ENCODE measurements at places on chromosomes 12 and 14.

DNA sequence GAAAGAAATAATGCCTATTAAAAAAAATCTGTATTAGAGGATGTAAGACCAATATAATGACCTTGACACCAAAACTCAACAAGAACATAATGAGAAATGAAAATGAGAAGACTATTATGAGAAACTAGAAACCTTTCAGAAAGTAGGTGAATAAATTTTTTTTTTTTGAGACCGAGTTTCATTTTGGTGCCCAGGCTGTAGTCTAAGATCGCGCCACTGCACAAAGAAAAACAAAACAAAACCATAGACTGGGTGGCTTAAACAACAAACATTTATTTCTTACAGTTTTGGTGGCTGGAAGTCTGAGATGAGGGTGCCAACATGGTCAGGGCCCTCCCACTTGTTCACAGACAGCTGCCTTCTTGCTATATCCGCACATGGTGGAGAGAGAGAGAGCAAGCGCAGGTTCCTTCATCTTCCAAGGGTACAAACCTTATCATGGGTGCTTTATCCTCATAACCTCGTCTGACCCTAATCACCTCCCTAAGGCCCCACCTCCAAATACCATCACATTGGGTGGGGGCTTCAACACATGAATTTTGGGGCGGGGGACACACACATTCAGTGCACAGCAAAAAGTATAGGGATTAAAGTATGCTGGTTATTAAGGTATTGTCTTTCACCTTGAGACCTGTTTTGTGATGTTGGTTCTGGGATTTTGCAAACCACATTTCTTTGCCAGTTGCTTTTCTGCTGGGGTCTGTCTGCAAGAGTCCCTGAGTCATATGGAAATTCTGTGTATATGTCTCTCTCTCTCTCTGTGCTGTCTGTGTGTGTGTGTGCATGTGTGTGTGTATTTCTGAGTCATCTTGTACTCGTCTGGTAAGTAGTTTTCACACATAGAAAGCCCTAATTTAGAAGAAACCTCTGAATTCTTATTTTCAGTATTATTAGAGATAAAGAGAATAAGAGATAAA, 26.2 kb downstream of the ZCRB1 start:
- DNase-seq = peak; percentile 33

- no peak for DNase-seq
These were observed 82.8 kb downstream of the SLC38A1 start for GRCh38 chr12:46186088-46186487.

DNA sequence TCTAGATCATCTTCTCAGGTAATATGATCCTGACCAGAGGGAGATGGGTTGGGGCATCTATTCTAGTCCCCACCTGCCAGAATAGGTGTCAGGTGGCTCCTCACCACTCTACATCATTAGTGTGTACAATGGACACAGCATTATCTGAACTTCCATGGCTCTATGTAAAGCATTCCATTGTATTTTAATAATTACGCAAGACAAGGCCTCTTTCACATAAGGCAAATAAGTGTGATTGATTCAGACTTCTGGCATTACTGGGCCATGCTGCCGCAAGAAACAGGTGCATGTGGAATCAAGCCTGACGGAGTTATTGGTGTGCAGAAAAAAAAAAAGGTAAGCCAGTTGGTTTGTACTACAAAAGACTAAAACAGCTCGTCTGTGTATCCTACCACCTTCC, 3.1 kb upstream of the DDHD1 start:
- DNase-seq = no peak

- no peak for DNase-seq
These were observed 5.5 kb downstream of the CEBPE start for GRCh38 chr14:23113431-23114119.

DNA sequence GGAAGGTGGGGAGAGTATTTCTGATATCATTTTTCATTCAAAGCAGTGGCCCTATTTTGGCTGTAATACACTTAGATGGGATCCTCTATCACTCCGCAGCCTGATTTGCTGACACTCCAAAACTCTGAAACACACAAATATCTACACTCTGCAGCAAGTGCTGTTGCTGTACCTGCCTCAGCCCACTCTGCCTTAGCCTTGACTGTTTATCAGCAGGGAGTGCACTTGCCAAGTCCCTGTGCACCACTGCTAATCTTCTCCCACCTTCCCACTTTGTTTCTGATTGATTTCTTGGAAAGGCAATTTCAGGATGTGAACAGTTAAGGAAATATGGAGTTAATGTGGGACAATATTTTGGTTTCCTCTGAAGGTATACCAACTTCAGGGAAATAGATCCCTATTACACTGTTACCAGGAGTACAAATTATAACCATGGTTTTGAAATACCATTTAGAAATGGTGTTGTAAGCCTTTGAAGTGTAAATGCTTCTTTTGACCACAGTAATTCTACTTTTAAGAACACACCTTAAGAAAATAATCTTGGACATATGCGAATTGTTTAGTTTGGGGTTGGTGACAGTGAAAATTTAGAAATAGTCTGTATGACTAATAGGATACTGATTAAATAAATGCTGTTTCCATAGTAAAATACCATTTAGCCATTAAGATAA, 59.3 kb downstream of the MBIP start:
- no peak for DNase-seq

- no peak for DNase-seq
These were observed 313.5 kb upstream of the KITLG start for GRCh38 chr12:88893801-88894200.

- no peak for DNase-seq
These were observed 55.2 kb upstream of the KCNH3 start for GRCh38 chr12:49483619-49484018.

GRCh38 chr14:73771848-73772638, 57.9 kb upstream of the PNMA1 start:
- DNase-seq = no peak

Data from AG10803 (cell line).